ENCODE measurements at places on chromosomes 4 and X. TPM values are rescaled to one million over a fixed set of nuclear protein-coding genes. Genes with fewer than 3 reads are reported as not detected.

PF4V1 gene
- not detected for polyA plus RNA-seq

CEP135 gene
- polyA plus RNA-seq, result 1.5 TPM

ZNF630 gene
- polyA plus RNA-seq, result 1.5 TPM

MTTP gene
- 0.08 TPM for polyA plus RNA-seq

LPAR4 gene
- 0.06 TPM for polyA plus RNA-seq

ADH7 gene
- 250 TPM for polyA plus RNA-seq

TDO2 gene
- 0.29 TPM for polyA plus RNA-seq

CENPVL1 gene
- polyA plus RNA-seq, result not detected

FRMD7 gene
- 0.02 TPM for polyA plus RNA-seq

IL2RG gene
- polyA plus RNA-seq, result 23.1 TPM

SSX7 gene
- polyA plus RNA-seq, result not detected

PCDH18 gene
- 1.8 TPM for polyA plus RNA-seq

TXLNG gene
- 7.3 TPM for polyA plus RNA-seq

KIAA0232 gene
- 9.3 TPM for polyA plus RNA-seq

FAAH2 gene
- polyA plus RNA-seq, result 5.7 TPM

FGFBP1 gene
- 178 TPM for polyA plus RNA-seq

GAGE2A gene
- polyA plus RNA-seq, result not detected

UTP14A gene
- polyA plus RNA-seq, result 8.3 TPM

TRIM61 gene
- 0.06 TPM for polyA plus RNA-seq

PAGE2B gene
- not detected for polyA plus RNA-seq

GAGE12D gene
- not detected for polyA plus RNA-seq

CSAG1 gene
- polyA plus RNA-seq, result not detected

SPANXN4 gene
- not detected for polyA plus RNA-seq

NUDT11 gene
- 0.75 TPM for polyA plus RNA-seq

PHKA2 gene
- polyA plus RNA-seq, result 11.1 TPM

TLR3 gene
- polyA plus RNA-seq, result 2.1 TPM

Measured in esophagus (tissue), 2 donors.